ENCODE measurements at places on chromosomes 12 and 14.

DNA sequence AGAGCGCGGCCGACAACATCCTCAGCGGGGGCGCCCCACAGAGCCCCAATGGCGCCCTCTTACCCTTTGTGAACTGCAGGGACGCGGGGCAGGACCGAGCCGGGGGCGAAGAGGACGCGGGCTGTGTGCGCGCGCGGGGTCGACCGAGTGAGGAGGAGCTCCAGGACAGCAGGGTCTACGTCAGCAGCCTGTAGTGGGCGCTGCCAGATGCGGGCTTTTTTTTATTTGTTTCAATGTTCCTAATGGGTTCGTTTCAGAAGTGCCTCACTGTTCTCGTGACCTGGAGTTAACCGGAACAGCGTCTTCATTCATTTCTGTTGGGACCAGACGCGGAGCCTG, 103.8 kb upstream of the FKBP4 start:
- DNase-seq, result peak; percentile 74

- no peak for DNase-seq
These were observed 321.1 kb downstream of the NPAS3 start for GRCh38 chr14:33259764-33260163.

GRCh38 chr14:105075379-105076295, 10.4 kb upstream of the GPR132 start:
- DNase-seq, result no peak

DNA sequence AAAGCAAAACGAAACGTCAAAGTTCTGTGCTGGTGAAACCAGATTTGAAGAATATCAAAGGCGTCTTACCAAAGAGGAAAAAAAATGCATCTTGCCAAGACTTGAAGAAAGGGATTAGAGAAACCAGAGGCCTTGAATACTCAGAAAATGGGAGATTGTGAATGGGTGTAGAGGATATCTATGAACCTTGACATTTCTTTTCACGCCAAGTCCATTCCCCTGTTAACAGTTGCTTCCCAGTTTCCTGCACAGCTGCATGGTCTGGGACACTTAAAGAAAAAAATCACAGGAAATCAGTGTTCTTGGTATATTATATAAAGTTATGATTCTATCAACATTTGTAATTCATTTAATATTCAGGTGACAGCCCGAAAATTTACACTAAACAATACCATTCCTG, 1.4 kb upstream of the GTF2A1 start:
- no peak for DNase-seq

DNA sequence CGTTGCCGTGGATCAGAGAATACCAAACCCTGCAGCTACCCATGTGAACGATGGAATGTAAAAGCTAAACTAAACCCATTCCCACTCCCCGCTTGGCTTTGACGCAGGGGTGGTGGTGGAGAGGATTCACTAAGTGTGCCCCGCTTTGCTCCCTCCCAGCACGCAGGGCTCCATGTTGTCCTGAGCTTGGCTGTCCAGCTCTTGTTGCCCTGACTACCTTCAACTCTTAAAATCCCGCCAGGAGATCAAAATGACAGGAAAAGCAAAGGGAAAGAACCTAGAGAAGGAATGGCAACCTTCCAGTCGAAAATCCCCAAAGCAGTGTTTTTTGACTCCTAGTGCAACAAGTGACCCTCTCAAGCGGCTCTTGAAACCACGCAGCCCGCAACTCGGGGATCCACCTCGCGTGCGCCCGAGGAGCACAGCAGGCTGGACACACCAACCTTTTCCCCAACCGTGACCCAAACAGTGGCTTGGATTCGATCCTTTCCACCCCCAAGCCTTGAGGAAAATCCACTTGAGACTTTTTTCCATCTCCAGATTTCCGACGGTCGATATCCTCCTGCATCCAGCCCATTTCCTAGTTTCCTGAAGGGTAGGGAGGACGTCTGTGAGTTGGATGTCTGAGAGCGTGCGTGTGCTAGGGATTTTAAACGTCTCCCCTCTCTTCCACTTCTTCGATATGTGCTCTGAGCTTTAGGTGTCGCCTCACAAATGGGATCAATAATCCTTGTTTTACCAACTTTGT, 1.4 kb downstream of the SYT10 start:
- no peak for DNase-seq

DNA sequence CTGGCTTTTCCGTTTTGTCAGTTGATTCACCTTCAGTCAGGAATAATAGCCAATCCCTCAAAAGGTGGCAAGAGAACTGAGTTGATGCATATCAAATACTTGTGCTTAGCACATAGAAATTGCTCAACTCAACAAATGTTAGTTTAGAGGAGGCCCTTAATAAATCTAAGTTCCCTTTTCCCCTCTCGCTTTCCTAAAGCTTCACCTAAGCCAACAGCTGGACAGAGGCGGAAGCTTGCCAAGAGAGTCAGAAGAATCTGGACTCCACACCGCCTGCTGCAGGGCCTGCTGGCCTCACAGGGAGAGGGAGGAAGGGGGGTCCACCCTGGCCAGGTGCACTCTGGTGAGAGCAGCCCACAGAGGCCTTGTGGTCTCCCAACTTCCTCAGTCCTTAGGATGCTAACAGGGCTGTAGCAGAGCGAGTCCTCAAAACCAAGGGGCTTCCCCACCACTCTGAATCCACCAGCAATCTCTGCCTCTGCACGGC, 213.1 kb downstream of the CHST11 start:
- DNase-seq, result peak; percentile 32

DNA sequence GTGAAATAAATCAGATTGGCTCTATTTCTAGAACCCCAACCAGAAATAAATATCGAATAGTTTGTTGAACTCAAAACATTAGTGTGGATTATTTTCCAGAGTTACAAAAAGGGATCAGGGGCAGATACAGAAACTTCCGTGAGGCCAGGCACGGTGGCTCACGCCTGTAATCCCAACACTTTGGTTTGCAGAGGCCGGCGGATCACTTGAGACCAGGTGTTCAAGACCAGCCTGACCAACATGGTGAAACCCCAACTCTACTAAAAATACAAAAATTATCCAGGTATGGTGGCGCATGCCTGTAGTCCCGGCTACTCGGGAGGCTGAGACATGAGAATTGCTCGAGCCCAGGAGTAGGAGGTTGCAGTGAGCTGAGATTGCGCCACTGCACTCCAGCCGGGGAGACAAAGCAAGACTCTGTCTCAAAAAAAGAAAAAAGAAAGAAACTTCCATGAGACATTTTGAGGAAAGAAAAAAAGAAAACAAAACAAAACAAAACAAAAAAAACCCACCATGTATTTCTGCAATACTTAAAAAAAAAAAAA, 2.1 kb downstream of the FBXO21 start:
- DNase-seq, result no peak

DNA sequence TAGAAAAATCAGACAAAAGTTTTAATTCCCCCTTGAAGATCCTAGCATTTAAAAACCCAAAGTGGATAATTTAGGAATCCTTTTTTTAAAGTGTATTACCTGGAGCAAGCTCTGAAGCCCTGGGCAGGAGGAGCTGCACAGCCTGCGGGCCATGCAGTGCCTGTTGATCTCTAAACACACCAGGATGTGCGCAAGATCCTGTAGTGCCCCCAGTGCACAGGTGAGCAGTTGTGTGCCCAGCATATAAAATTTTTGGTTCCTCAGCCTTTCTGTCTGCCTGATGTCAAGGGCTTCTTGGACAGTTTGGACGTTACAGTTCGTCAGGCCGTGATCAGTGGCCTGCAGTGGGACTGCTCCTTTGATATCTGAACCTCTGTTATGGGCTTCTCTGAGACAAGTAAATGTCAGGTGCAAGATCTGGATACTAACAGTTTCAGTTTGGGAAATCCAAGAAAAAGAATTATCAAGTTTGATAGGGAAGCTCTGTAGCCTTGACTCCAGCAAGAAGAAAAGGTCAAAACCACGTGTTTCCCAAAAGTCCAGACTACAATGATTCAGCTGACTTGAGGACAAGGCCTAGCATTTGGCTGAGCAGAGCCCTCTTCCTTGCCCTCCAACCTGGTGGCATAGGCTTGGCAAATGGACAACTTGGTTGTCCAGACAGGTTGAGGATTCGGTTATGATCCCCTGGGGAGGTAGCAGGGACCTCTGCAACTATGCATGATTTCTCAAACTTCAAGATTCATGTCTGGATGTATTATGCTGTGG, 1.0 kb downstream of the ATXN7L3B start:
- DNase-seq, result peak; percentile 56

GRCh38 chr14:89767131-89767530, 187.4 kb downstream of the EFCAB11 start:
- DNase-seq, result no peak

DNA sequence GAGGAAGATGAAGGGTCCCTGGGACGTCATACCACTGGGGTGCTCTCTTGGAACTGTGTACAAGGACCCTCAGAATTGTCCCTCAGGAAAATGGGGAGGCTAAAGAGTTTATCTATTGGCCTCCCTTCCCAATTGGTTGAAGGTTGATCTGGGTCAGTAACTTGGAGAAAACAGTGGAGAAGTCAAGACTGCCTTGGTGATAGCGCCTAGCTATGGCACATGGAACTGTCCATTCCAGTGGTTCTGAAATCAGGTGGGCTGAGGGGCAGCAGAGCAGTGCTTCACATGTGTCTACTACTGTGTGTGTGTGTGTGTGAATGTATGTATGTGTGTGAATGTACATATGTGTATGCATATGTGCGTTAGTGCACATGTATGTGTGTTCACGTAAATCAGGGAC, 316.1 kb downstream of the AACS start:
- DNase-seq, result no peak

DNA sequence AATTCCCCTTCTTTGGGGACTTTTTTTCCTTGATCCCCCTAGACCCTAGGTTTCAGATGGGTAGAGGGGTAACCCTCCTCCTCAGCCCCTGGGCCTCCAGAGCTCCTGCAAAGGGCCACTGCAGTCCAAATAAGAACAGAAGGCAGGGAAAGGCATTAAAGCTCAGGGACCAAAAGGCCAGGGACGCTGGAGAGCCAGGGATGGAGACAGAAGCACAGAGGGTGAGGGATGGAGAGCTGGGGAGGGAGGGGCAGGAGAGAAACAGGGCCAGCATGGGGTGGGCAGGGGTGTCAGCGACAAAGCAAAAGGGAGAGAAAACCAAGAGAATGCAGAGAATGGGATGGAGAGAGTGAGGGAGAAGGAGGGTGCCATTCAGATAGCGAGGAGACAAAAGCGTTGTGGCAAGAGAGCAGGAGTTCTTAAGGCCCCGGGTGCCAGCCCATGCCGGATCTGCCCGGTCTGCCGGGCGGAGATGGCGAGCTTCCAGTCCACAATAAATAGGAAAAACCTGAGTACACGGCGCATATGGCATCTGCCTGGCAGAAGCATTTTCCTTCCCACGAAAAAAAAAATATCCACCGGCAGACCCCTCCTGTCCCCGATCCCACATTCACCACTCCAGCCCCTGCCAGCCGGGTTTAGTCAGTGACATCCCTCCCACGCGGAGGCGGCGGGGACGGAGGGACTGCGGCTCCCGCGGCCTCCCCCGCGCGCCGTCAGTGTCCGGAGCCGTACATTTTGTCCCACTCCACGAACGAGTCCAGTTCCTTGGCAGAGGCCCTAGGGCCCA, 28.6 kb downstream of the FIGNL2 start:
- DNase-seq, result no peak

- no peak for DNase-seq
These were observed 133.1 kb downstream of the CACNA1C start for GRCh38 chr12:2185751-2186341.

DNA sequence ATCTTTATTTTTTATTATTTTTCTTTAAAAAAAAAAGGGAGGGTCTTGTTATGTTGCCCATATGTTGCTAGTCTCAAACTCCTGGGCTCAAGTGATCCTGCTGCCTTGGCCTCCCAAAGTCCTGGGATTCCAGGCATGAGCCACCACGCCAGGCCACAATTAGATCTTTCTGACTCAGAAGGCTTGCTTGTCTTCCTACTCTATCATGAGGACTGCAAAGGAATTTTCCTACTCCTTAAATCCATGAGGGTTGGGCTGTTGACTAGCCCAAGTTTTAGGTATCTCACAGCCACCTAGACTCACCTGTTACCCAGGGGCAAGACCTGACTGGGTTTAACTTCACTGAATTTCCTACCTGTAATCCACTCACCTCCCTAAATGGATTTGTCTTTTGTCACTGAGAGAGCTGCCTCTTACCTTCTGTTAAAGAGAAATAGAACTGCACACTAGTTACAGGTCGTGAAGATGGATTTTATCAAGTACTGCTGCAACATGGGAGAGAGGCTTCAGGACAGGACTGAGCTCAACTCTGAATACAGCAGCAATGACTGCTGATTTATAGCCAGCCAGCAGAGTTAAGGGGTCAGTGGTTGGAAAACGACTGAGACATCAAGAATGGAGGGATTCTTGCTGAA, 72.3 kb downstream of the B4GALNT3 start:
- DNase-seq, result no peak

GRCh38 chr12:62848418-62848817, 86.5 kb downstream of the PPM1H start:
- no peak for DNase-seq

GRCh38 chr14:104576970-104577332, 2.6 kb upstream of the C14orf180 start:
- DNase-seq, result no peak

GRCh38 chr12:30457621-30458289, 237.9 kb downstream of the IPO8 start:
- no peak for DNase-seq

DNA sequence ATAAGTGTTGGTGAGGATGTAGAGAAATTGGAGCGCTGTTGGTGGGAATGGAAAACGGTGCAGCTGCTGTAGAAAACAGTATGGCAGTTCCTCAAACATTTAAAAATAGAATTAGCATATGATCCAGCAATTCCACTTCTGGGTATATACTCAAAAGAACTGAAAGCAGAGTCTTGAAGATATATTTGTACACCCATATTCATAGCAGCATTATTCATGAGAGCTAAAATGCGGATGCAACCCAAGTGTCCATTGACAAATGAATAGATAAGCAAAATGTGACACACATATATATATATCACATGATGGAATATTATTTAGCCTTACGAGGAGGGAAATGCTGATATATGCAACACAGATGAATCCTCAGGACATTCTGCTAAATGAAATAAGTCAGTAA, 84.7 kb upstream of the CEP83 start:
- no peak for DNase-seq

GRCh38 chr12:75457191-75457590, 23.4 kb upstream of the GLIPR1 start:
- DNase-seq, result peak; percentile 33

- no peak for DNase-seq
These were observed 7.8 kb downstream of the GON7 start for GRCh38 chr14:93199031-93199430.

- DNase-seq, result no peak
These were observed 4.0 kb upstream of the CPNE6 start for GRCh38 chr14:24067133-24068082.

DNA sequence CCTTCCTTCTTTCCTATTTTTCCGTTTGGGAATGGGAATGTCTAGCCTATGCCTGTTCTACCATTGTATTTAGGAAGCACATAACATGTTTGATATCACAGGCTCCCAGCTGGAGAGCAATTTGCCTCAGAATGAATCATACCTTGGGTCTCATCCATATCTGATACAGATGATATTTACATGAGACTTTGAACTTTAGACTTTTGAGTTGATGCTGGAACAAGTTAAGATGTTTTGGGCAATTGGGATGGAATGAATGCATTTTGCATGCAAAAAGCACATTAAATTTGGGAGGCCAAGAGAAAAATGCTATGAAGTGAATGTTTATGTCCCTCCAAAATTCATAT, 61.9 kb upstream of the BEGAIN start:
- DNase-seq, result no peak

All from CD4-positive, alpha-beta T cell treated with Interleukin-10 for 1 hour (primary cell).